ENCODE measurements at places on chromosomes 7 and 10.

GRCh38 chr7:85600395-85600794, 413.5 kb upstream of the SEMA3D start:
- no peak for DNase-seq

DNA sequence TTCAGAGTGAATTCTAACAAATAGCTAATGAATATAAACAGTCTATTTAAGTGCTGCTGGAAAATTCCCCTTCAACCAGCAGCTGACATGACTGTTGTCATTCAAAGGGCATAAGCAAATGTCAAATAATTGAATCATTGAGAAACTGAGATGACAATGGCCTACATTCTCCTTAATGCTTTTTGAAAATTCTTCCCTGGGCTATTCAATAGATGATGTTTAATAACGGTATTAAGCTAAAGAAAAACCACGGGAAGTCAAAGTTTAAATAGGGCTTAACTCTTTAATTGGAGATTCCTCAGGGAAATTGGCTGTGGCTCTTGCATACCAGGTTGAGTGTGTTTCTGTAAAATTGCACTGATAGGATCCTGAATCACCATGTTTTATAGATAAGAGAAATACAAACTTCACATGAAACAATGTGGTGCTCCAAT, 77.0 kb downstream of the ARL4A start:
- no peak for DNase-seq

DNA sequence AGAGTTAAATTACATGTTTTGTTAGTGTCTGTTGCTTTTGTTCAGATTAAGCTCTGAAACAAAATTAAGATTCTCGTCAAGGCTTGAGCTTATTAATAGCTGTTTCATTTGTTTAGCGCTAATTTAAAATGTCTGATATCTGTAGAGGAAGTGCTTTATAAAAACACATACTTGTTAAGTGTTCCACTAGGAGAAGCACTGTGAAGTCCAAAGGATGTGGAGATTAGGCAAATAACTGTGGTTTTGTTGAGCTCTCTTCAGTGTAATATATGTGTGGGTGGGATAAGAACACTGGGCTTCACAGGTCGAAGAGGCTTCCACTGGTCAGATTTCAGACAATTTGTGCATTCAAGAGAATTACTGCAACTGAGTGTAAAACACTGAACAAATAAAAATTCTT, 242.0 kb downstream of the AUTS2 start:
- DNase-seq: no peak

- DNase-seq: no peak
Measured at GRCh38 chr7:148045521-148045920, 545.0 kb upstream of the C7orf33 start.

DNA sequence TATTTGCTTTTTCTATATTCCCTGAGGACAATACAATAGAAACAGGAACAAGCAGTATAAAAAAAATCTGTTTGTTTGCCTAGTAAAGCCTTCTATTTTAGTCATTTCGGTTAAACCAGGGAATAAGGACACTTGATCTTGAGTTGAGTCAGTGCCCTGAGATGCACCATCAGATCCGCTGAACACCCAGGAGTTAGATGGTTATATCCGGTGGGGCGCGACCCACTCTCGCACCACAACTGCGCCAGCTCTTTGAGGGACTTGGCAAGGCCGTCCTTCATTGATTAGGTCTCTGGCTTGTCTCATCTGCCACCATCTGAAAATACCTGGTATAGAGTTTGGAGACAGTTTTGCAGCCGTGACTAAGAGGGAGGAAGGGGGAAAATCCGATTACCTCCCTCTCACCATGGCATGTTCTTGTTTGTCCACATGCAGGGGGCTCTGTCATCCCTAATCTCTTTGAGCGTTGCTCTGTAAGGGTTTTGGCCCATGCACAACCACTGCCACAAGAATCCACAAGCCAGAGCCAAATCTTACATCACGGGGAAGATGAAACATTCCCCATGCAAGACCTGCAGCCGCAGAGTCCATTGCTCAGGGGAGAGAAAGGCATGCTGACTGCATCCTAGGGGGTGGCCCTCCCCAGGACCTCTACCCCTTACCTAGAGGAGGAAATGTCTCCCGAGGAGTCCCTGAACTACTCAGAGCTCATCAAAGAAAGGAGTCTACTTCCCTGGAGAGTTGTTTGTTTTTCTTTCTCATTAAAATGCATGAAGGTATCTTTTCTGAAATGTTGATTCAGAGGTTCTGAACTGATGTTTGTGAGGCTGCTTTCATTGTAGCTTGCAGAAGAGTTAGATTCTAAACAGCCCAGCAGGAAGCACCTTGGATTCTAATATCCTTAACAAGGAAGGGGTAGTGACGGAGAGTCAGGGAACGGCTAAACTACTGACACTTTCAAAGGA, 101.6 kb upstream of the FAM171A1 start:
- no peak for DNase-seq

DNA sequence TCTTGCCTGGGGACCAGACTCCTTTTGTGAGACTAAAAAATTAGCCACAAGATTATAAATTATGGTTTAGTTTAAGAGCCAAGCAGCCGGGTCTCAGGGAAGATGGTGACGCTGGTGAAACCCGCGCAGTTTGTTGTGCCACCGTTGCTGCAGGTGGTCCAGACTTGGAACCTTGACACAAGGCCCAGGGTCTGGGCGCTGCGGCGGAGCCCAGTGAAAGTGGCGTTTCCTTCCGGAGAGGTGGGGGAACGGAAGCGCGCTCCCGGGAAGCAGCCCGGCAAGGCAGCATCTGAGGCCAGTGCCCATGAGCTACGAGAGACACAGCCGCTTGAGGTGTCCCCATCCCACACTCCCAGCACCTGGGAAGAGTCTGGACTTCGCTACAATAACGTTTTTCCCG, 131.6 kb downstream of the SKIDA1 start:
- no peak for DNase-seq

Data from stimulated activated naive CD8-positive, alpha-beta T cell treated with anti-CD3 and anti-CD28 coated beads, Interleukin-15, amount 100 ng/mL, for 72 hours (primary cell).